ENCODE measurements at places on chromosomes 3 and 15.

DNA sequence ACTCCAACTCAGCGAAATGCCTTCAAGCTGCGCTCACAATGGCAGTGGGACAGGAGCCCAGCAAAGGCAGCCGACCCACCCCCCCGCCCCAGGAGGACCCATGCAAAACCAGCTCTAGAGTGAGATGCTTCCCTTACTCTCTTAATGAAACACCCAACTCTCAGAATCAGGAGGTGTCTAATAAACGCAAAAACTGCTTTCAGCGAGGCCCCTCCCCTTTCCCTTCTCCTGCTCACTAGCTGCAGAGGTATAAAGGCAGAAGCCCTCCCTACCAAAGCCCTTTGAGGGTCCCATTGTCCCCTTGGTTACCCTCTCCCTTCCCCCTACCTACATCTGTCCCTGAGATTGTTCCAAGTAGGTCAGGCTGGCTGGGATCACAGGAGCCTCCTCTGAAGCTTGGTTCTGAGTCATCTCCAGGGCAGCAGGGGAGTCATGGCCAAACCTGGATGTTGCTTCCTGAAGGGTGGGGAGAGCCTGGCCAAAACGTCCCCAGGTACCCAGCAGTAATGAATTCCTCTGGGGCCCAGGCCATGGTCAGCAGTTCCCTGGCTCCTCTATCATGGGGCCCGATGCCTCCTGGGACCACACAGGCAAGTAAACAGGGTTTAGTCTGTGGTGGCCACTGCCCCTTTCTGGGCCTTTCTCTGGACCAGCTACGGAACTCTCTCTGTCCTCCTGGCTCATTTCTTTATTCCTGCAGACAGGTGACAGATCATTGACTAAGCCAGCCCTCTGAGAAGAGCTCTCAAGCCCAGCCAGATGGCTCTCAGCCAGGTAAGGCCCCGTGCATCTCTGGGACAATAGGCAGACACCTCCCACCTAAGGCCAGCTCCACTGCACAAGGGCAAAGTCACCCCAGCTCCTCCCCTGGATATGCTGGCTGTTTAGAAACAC lies 8.6 kb downstream of the KLHL25 start:
- no peak for DNase-seq

DNA sequence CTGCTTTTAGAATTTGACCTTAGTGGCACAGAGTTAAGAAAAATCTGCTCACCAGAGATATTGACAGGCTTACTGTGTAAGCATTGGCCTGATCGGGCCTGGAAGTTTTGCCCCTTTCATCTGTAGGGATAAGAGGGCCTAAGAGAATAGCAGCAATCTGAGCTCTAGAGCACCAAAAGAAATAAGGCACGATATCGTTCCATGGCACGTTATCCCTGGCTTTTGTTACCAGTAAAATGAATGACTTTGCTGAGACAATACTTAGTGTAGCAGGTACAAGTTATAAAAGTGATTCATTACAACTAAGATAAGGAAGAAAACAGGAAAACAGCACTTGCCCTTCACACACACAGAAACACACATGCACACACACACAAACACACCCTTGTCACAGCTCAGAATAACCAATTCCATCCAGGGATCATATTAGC lies 5.0 kb downstream of the THBS1 start:
- no peak for DNase-seq

GRCh38 chr15:40316931-40317330 lies 6.6 kb upstream of the INAFM2 start:
- no peak for DNase-seq

GRCh38 chr3:5423076-5423475 lies 235.6 kb downstream of the EDEM1 start:
- DNase-seq: no peak

DNA sequence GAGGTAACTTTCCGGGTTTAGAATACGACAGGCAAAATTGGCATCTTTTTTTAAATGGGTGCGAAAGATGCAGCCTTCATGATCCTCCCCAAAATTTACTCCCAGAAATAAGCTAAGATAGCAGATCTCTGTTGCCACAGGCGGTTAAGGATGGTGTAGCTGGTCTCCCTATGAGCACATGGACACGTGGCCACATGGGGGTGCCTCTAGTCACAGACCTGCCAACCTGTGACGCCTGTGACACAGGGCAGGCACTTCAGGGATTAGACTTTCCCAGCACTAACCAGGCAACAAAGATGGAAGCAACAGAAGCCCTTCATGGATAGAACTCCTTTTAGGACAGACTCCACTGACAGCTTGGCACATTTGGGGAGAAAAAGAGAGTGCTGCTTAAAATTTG lies 320.3 kb downstream of the THSD4 start:
- DNase-seq: peak; percentile 20

GRCh38 chr3:134649106-134649705 lies 1.6 kb downstream of the KY start:
- DNase-seq: no peak

DNA sequence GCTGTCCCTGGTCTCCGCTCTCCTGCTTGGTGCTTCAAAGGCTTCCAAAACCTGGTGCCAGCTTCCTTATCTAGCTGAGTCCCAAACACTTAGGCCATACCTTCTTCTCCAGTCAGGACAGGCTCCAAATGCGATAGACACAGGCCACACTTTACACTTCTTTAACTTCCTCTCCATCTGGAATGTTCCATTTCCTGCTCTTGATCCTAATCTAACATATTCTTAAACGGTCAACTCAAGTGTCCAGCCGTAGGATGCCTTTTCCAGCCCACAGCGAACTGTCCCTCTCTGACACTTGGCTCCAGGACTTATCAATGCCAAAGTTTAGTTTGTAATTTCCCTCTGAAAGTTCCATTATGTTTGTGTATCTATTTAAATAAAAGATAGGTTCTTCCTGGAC lies 19.2 kb upstream of the PLA2G4F start:
- DNase-seq: no peak
